T-helper 17 cell (primary cell): ENCODE measurements at places on chromosomes 7 and 10.

DNA sequence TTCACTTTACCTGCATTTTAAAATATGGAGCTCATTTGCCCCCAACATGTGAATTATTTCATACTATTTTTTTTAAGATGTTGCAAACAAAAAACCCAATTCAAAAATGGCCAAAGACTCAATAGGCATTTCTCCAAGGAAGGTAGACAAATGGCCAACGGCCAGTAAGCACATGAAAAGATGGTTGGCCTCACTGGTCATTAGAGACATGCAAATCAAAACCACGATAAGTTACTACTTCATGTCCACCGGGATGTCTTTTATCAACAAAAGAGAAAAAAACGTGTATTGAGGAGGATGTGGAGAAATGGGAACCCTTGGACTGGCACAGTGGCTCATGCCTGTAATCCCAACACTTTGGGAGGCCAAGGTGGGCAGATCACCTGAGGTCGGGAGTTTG lies 3.4 kb upstream of the CTBP2 start:
- H3K36me3 ChIP-seq = no peaks in the 10 kb centered on the region
- no peaks in the 10 kb centered on the region for H3K4me1 ChIP-seq
- DNase-seq = no peak
- H3K4me3 ChIP-seq = no peak overlapping the region
- no peak overlapping the region for H3K27ac ChIP-seq

GRCh38 chr10:27190508-27190907 lies 35.4 kb downstream of the MASTL start:
- H3K4me3 ChIP-seq = no peak overlapping the region
- no peak for DNase-seq
- no peaks in the 10 kb centered on the region for H3K4me1 ChIP-seq
- no peak overlapping the region for H3K27ac ChIP-seq

- no peaks in the 10 kb centered on the region for H3K36me3 ChIP-seq
- DNase-seq = no peak
- no peak overlapping the region for H3K27ac ChIP-seq
- no peaks in the 10 kb centered on the region for H3K4me1 ChIP-seq
- no peaks in the 10 kb centered on the region for H3K27me3 ChIP-seq
These were observed 206.5 kb upstream of the PPP2R2D start for GRCh38 chr10:131694168-131694780.

- no peaks in the 10 kb centered on the region for H3K36me3 ChIP-seq
- peak overlapping the region; percentile 49 for H3K4me3 ChIP-seq
- no peak overlapping the region for H3K27ac ChIP-seq
These were observed 167.6 kb downstream of the SNX13 start for GRCh38 chr7:17772581-17773288.
